Neural crest cell (in vitro differentiated cells): ENCODE measurements at places on chromosomes 7 and 10.

GRCh38 chr7:124089621-124090020 is 56.8 kb upstream of the TMEM229A start:
- DNase-seq: no peak
- H3K27me3 ChIP-seq: no peaks in the 10 kb centered on the region
- no peak overlapping the region for H3K4me3 ChIP-seq
- no peak overlapping the region for H3K27ac ChIP-seq
- H3K4me1 ChIP-seq: peaks cover 8% of the 10 kb centered on the region

DNA sequence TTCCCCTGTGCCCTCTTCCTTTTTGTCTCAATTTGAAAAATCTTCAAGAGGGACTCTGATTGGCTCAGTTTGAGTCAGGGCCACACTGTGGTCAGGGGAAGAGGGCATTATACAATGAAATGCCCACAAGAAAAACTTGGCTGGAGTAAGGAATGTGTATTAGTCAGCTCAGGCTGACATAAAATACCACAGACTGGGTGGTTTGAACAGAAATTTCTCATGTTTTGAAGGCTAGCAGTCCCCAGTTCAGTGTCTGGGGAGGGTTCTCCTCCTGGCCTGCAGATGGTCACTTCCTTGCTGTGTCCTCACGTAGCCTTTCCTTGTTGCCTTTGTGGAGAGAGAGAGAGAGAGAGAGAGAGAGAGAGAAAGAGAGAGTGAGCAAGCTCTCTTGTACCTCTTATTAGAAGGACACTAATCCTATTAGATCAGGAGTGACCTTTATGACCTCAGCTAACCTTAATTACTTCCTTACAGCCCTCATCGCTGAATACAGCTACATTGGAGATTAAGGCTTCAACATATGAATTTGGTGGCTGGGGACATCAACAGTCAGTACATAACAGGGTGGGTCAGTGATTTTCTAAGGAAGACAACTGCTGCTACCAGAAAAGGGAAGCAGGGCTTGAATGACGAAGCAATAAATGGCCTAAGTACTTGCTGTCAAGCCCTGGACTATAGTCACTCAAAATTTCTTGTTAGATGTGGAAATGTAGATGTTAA is 25.8 kb upstream of the FAM13C start:
- peaks cover 3% of the 10 kb centered on the region for H3K27me3 ChIP-seq
- H3K4me1 ChIP-seq: peaks cover 5% of the 10 kb centered on the region
- no peaks in the 10 kb centered on the region for H3K36me3 ChIP-seq

DNA sequence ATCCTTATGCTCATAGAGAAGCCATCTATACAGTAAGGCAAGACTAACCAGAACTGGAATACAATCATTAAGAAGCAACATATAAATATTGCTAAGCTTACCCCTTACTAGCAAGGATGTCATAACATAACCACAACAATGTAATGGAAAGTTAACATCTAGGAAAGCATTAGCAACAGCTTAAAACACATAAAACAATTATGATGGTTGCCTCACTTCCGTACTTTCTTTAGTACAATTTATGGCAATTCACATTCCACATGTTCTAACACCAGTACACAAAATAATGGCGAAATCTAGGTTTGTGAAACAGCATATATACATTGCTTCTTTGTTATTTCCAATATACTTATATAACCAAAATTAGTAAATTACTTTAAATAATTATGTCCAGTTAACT is 195.0 kb downstream of the AHR start:
- DNase-seq: no peak

GRCh38 chr10:70779511-70780369 is 5.4 kb downstream of the TBATA start:
- H3K27me3 ChIP-seq: no peaks in the 10 kb centered on the region
- DNase-seq: no peak
- no peaks in the 10 kb centered on the region for H3K4me1 ChIP-seq
- H3K4me3 ChIP-seq: no peak overlapping the region
- H3K27ac ChIP-seq: peak overlapping the region; percentile 94
